ENCODE measurements at places on chromosomes 13 and 19.

DNA sequence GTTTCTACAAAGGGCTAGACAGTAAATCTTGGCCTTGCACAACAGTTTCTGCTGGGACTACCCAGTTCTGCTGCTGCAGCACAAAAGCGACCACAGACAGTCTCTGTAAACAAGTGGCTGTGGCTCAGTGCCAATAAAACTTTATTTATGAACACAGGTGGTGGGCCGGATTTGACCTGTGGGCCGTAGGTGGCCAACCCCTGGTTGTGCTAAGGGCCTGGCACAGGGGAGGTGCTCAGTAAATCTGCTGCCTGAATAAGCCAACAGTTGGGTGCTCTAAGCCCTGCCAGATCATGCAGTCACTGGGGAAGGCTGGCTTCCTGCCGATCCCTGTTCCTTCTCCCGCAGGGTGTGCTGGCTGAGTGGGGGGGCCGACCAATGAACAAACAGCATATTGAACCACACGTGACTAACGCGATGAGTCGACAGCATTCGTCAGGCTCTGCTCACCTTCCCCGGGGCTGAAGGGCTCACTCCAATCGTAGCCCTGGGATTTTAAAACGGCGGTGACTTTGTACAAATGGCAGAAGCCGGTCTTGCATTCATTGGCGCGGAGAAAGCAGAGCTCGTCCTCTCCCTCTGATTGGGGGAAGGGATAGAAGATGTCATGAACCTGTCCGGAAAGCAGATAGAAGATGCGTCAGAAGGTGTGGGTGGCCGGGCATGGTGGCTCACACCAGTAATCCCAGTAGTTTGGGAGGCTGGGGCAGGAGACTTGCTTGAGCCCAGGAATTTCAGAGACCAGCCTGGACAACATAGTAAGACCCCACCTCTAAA, 24.3 kb upstream of the MYDGF start:
- peak; percentile 100 for DNase-seq

DNA sequence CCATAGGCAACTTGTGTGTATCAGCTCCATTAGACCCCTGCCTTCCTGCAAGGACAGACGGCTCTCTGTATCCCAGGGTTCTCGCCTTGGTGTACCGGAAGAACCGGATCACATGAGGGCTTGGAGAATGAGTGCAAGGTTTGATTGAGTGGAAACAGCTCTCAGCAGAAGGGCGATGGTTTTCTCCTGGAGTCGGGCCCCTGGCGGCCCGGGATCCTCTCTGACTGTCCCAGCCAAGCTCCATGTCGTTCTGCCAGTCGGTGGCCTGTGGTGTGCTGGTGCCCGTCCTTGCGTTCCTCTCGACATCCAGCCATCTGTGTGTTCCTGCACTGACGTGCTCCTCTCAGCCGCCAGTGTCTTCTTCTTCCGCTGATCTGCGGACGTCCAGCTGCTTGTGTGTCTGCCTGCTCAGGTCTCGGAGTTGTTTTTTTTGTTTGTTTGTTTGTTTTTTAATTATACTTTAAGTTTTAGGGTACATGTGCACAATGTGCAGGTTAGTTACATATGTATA, 16.1 kb downstream of the LILRB1 start:
- no peak for DNase-seq

- no peak for DNase-seq
Measured at GRCh38 chr13:33610438-33611120, 207.4 kb upstream of the RFC3 start.

- no peak for DNase-seq
Measured at GRCh38 chr13:66994517-66995202, 235.5 kb downstream of the PCDH9 start.

DNA sequence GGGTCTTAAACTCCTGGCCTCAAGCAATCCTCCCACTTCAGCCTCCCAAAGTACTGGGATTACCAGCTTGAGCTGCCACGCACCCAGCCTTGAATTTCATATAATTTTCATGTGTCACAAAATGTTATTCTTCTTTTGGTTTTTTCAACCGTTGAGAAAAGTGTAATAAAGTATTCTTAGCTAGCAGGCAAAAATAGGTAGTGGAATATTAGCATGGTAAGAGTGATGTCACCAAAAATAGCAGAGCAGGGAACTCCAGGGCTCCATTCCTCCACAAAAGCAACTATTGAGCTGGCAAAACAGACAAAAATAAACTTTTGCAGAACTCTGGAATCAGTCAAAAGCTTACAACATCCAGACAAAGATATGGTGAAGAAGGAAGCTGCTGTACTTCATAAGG, 43.9 kb downstream of the FBN3 start:
- no peak for DNase-seq

Data from foreskin keratinocyte (primary cell).